Stimulated activated CD4-positive, alpha-beta T cell treated with anti-CD3 and anti-CD28 coated beads, TNF-alpha, amount 100 ng/mL, for 48 hours (primary cell): ENCODE measurements at places on chromosomes 3 and 15.
A peak's percentile ranks its signal among the peaks of the same experiment; 100 is the strongest.

GRCh38 chr3:72632129-72632528, 216.1 kb downstream of the SHQ1 start:
- DNase-seq, result no peak

GRCh38 chr3:151318991-151319390, 2.4 kb upstream of the GPR87 start:
- DNase-seq, result no peak

- no peak for DNase-seq
These were observed 54.6 kb downstream of the LPP start for GRCh38 chr3:188208516-188208981.

DNA sequence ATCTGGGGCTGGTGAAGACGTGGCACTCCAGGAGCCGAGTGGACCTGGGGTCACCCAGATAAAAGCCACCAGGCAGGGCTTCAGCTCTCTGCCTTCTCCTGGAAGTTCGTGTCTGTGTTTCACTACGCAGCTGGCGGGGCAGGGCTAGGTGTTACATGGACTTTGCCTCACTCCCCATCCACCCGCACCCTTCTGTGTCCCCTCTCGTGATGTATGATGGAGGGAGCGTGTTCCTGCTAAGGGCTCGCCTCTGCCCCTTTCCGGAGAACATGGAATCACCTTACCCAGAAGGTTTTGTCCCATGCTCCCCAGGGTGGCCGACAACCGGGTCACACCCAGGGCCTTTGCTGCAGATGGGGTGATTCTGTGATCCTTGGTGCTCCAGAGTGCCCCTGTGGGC, 96.2 kb downstream of the GABRG3 start:
- no peak for DNase-seq

- no peak for DNase-seq
These were observed 23.2 kb upstream of the PIGZ start for GRCh38 chr3:196991581-196992460.

DNA sequence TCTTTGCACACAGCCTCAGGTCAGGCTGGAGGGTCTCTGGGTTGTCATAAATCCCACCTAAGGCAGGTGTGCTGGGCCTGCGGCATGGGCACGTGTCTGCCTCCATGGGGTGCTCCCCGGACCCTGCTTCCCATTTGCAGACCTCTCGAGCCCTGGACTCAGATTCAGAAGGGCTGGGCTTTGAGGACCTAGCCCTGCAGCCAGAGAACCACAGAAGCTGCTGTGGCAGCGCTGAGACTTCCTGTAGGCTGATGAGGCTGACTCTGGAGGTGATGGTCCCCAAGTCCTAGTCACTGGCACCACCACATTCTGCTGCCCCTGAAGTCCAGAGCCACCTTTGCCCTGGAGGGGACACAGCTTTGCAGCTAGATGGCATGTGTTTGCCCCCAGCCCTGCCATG, 156.4 kb downstream of the LRRC28 start:
- DNase-seq, result no peak

GRCh38 chr3:133977568-133977967, 52.2 kb downstream of the SLCO2A1 start:
- DNase-seq, result no peak

DNA sequence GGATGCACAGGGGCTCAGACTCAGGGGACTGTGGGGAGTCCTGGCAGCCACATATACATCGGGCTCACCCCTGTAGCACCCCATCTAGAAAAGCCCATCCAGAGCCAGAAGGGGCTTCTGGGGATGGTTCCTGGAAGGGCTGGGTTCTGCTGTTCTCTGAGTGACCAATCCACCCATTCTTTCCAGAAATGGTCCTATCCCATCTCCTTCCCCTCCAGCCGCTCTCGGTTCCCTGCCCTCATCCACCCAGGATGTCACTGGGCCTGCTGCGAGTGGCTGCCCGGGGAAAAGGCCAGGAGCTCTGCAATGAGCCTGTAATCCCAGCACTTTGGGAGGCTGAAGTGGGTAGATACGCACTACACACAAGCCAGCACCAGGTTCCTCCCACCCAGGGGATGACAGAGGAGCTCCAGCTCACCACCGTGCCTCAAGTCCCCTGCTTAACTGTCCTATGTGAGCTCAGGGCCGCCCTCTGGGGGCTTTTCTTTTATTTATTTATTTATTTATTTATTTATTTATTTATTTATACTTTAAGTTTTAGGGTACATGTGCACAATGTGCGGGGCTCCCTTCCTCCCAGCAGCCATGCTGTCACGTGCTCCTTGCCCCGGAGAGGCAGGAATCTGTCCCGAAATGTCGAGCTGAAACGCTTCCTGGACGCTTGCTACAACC, 13.6 kb upstream of the CSK start:
- no peak for DNase-seq

- DNase-seq, result no peak
These were observed 32.6 kb downstream of the TLE3 start for GRCh38 chr15:70065006-70065722.

DNA sequence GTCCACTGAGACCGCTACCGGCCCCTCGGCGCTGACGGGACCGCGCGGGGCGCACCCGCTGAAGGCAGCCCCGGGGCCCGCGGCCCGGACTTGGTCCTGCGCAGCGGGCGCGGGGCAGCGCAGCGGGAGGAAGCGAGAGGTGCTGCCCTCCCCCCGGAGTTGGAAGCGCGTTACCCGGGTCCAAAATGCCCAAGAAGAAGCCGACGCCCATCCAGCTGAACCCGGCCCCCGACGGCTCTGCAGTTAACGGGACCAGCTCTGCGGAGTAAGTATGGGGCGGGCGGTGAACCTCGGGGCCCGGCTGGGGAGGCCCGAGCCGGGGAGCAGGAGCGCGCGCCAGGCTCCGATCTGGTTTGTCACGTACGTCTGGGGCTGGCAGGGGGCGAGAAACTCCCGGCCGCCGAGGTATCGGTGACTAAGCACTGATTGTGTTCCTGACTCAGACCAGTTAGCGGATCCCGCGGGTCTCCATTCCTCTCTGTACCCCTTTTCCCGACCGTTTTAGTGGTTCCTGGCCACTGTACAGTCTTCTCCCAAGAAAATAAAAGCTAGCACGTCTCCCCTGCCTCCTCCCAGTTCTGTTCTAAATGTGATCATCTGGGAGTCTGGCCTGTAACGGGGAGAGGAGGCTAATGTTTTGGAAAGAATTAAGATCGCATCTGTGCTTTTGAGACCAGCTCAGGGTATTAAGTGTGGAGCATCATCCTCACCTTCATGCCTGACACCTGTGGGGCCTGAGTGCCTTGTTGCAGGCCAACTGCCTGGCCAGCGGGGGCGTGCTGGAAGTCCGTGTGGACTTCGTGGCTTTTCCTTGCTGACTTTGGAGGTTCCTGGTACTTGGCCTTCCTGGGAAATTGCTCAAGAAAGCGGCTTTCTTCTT, 691 bp downstream of the MAP2K1 start:
- peak; percentile 66 for DNase-seq
